ENCODE measurements at places on chromosomes 7 and 10.
A peak's percentile ranks its signal among the peaks of the same experiment; 100 is the strongest.

DNA sequence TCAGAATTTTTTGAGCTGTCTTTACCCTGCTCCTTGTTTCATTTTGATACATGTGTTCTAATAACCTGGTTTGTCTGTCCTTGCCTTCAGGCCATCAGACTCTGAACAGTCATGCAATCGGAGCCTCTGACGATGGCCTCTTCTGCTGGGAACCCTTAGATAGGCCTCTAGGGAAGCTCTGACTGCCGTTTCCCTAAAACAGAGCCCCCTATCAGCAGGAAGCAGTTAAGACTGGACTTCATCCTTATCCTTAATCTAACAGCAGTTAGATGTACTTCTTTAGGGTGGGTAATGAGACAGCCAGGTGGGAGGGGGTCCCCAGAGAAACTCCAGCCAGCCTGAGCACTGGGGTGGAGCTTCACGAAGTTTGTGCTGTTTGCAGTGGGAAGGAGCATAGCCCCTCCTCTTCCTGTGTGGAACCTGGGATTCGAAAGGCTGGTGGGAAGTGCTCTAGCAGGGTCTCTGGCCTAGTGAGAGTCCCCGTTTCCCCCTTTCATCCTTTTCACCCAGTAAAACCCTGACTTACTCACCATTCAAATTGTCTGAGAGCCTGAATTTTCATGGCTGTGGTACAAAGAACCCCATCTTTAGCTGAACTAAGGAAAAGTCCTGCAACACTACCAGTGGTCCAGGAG, 28.4 kb upstream of the SORCS3 start:
- DNase-seq: peak; percentile 27
- no peaks in the 10 kb centered on the region for H3K27me3 ChIP-seq
- H3K4me3 ChIP-seq: no peak overlapping the region
- 0 out of 2 replicates have a peak, but pooled peaks cover 4% of the 10 kb centered on the region for H3K36me3 ChIP-seq
- no peak overlapping the region for H3K27ac ChIP-seq
- H3K4me1 ChIP-seq: no peaks in the 10 kb centered on the region

DNA sequence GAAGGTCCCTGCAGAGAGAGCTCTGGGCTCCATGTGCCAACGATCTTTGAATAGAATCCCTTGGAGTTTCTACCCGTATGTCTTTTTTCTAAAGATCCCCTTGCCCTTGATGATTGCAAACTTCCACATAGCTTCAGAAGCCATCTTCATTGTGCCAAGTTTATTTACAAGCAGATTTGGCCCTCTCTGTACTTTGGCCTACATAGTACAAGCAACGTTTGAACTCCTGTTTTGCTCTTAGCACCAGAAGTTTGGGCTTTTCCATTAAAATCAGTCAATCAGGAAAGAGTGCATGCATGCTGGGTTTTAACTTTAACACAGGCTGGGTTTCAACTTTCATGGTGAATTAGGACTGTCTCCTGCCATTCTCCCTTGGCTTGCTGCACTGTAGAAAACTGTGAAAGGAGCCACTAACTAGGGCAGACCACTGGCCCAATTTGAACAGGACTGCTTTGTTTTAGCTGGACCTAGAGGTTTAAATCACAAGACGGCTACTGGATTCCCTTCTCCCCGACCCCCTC, 557.6 kb upstream of the GALNT17 start:
- H3K4me3 ChIP-seq: no peak overlapping the region
- H3K27me3 ChIP-seq: no peaks in the 10 kb centered on the region
- H3K4me1 ChIP-seq: 0 out of 2 replicates have a peak, but pooled peaks cover 4% of the 10 kb centered on the region
- no peak for DNase-seq
- no peaks in the 10 kb centered on the region for H3K36me3 ChIP-seq
- no peak overlapping the region for H3K27ac ChIP-seq

- no peak overlapping the region for H3K27ac ChIP-seq
- H3K4me3 ChIP-seq: no peak overlapping the region
- H3K4me1 ChIP-seq: peaks cover 15% of the 10 kb centered on the region
- peaks cover 5% of the 10 kb centered on the region for H3K36me3 ChIP-seq
Observed at GRCh38 chr7:139041378-139042085, 5.7 kb upstream of the ZC3HAV1L start.

- no peaks in the 10 kb centered on the region for H3K36me3 ChIP-seq
- H3K4me1 ChIP-seq: no peaks in the 10 kb centered on the region
- DNase-seq: no peak
- H3K4me3 ChIP-seq: no peak overlapping the region
Observed at GRCh38 chr7:108014215-108014614, 11.3 kb upstream of the LAMB1 start.

- peak; percentile 18 for DNase-seq
- no peak overlapping the region for H3K4me3 ChIP-seq
- no peak overlapping the region for H3K27ac ChIP-seq
- no peaks in the 10 kb centered on the region for H3K27me3 ChIP-seq
- H3K36me3 ChIP-seq: no peaks in the 10 kb centered on the region
Observed at GRCh38 chr10:17387861-17388503, 66.4 kb downstream of the ST8SIA6 start.

GRCh38 chr10:116555880-116556279, 10.1 kb downstream of the PNLIP start:
- no peak overlapping the region for H3K4me3 ChIP-seq
- H3K27me3 ChIP-seq: no peaks in the 10 kb centered on the region
- DNase-seq: no peak
- no peak overlapping the region for H3K27ac ChIP-seq
- peaks cover 19% of the 10 kb centered on the region for H3K4me1 ChIP-seq
- no peaks in the 10 kb centered on the region for H3K36me3 ChIP-seq

Data from GM23338 (cell line).